GM13976 (cell line): ENCODE measurements at places on chromosomes 11 and 22.

GRCh38 chr22:40976866-40977700 lies 25.9 kb downstream of the RBX1 start:
- DNase-seq: no peak

- no peak for DNase-seq
Observed at GRCh38 chr11:36775756-36776155, 177.7 kb upstream of the RAG2 start.

- DNase-seq: no peak
Observed at GRCh38 chr11:122293296-122294023, 177.4 kb upstream of the BLID start.

- peak; percentile 57 for DNase-seq
Observed at GRCh38 chr11:102599642-102600261, 25.4 kb downstream of the MMP20 start.

DNA sequence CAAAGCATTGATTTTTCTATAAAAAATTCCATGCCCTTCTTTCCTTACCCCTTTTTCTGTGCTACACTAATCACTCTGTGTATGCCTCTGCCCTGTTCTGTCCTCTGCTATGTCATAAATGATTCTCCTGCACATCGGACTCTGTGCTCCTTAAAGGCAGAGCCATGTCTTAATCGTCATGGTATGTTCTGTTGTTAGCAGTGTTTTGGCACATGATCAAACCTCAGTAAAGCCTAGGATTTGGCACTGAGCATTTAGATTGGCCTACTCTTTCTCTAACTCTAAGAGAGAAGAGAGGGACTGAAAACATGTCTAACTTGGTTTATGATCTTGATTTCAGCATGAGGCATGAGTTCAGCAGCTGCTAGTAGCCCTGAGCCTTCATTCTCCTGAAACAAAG lies 266.9 kb downstream of the AASDHPPT start:
- no peak for DNase-seq

DNA sequence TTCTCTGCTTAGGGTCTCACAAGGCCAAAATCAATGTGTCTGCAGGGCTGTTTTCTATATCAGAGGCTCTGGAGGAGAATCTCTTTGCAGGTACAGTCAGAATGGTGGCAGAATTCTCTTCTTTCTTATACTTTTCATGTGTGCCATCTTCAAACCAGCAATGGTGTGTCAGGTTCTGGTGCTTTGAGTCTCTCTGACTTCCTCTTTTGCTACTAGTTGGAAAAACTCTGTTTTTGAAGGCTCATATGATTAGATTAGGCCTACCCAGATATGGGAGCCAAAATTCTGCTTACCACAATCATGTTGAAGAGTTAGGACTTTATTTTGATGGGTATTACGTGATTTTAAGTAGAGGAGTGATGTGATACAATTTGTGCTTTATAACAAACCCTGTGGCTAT lies 18.8 kb upstream of the TECTA start:
- DNase-seq: no peak
